CD4-positive, alpha-beta memory T cell (primary cell): ENCODE measurements at places on chromosomes 6 and 20. TPM values are rescaled to one million over a fixed set of nuclear protein-coding genes. Genes with fewer than 3 reads are reported as not detected.

DNA sequence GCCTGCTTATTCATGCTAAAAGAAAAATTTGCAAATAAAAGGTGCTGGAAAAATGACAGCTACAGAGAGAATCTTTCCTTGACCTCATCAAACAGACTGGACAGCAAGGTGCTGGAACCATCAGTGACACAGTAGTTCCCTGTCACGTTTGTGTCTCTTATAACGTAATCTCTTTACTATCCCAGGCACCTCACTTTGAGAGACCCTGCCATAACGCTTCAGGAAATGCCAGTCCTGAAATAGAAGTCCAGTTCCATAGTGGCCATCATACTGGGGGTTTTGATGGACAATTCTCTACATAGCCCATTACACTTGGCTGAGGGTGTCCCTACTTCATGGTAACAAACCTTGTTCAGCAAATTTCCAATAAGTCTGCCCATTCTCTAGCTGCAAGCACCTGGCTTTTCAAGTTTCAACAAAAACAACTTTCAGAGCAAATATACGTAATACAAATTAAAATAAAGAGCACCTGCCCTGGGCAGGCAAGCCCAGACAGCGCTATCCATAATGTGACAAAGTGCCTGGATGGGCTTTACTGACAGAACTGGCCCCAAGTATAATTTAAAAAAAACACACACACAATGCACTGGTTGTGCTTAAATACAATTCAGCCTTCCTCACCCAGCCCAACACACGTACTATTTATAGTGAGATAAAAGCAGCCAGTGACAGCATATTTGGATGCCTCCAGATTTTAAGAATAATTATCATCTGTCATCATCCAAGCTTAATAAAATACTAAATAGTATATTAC is 38.7 kb downstream of the CNKSR3 start:
- no peak for DNase-seq

DNA sequence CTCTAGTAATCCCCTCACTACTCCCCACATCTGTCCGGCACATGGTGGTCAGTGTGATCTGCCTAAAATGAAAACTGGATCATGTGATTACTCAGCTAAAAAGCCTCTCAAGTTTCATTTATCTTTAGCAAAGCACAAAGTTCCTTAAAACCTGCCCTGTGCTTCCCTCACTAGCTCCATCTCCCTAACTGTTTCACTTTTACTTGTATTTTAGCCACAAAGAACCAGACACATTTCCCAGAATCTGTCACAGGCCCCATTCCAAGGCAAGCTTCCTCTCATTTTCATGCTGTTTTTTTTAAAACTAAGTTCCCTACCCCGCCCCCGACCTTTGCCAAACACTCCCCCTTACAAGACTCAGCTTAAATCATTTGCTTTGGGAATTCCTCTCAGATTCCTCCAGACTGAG is 8.9 kb upstream of the IGF2R start:
- no peak for DNase-seq

DNA sequence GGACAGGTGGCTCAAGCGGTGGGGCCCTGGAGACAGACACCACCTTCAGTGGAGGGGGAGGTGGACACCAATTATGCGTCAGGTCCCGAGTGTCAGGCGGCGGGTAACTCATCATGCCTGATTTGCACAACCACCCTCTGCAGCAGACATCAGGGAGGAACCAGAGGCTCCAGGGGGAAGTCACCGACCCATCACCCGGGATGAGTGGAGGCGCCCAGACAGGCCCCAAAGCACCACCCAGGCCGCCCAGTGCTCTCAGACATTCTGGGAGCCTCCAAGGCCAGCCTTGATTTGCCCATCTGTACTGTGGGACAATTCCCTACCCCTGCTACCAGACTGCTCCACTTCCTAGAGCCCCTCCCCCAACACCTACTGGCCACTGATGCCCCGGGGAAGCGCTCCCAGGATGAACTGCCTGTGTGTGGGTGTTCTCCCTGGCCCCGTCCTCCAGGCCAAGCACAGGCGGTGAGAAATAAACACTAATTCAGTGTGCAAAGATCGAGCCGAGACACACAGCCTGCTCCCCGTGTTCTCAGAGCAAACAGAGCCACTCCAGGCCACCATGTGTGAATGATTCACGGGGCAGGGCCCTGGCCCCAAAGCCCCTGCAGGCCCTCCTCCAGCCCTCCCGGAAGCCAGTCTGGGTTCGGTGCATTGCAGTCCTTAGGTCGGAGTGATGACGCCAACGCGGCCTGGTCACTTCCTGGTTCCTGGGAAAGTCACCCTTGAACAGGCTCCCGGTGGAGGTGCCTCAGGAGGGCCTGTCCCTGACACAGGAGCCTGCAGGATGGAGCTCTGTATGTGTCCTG is 107.2 kb downstream of the ASXL1 start:
- DNase-seq: no peak

The KIF3B gene
- polyA plus RNA-seq: 1.6 TPM

The ZKSCAN3 gene
- 4.2 TPM for polyA plus RNA-seq

The NFS1 gene
- 28.3 TPM for polyA plus RNA-seq

The EPHA7 gene
- not detected for polyA plus RNA-seq

The CFAP206 gene
- not detected for polyA plus RNA-seq

The HSPA1L gene
- polyA plus RNA-seq: 4.4 TPM
